ENCODE measurements at places on chromosomes 1 and 21. TPM values are rescaled to one million over a fixed set of nuclear protein-coding genes. Genes with fewer than 3 reads are reported as not detected.

GRCh38 chr1:203448521-203449061, 27.0 kb upstream of the PRELP start:
- no peak for DNase-seq

DNA sequence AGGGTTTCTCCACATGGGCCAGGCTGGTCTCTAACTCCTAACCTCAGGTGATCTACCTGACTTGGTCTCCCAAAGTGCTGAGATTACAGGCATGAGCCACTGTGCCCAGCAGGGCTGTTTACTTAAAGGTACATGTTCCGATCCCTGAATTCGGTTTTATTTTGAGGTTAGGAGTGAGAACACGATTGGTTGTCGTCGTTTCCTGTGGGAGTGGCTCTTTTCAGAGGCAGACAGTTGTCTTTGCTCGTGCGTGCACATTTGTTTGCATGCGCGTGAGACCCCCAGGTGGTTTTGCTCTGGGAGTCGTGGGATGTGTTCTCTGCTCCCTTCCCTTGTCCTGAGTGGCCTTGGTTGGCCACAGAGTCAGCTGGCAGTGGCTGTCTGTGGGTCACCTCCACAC, 60.2 kb downstream of the SKI start:
- DNase-seq = no peak

GRCh38 chr1:87201768-87202167, 126.9 kb upstream of the LMO4 start:
- no peak for DNase-seq

DNA sequence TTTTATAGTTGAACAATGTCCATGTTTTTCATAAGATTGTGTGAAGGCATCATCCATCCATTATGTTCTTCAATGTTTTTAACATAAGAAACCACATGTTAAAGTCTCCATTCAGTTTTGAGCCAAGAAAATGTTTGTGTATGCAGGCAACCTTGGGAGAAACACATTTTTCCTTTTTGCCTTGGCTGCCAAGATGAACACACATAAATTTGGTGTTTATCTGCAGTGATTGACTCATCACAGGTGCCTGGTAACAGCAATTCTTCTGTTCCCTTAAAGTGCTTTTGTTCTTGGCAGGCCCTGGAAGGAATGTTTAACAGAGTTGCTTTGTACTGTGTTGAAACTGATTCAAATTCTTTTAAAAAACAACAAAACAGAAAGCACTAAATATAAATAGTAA, 709.9 kb upstream of the ADGRL4 start:
- DNase-seq = no peak

GRCh38 chr1:9115351-9116205, 13.3 kb downstream of the GPR157 start:
- DNase-seq = peak; percentile 45

- no peak for DNase-seq
These were observed 4.2 kb downstream of the CSTB start for GRCh38 chr21:43771698-43772424.

DNA sequence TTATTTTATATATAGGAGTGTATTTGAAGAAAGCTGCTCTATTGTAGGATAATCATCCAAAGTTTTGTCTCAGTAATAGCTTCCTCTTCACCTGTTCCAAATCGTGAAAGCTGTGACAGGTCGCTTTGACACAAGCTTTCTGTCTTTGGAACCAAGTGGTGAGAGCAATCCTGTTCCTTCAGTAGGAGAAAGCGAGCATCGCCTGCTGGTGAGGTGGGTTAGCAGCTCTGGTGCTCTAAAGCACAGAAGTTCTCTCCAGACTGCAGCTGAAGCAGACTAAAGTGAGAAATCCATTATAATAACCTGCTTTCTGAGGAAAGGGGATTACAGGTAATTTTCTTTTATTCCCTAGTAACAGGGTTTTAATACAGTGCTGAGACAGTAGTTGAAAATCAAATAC, 803.8 kb downstream of the ADGRL2 start:
- DNase-seq = no peak

DNA sequence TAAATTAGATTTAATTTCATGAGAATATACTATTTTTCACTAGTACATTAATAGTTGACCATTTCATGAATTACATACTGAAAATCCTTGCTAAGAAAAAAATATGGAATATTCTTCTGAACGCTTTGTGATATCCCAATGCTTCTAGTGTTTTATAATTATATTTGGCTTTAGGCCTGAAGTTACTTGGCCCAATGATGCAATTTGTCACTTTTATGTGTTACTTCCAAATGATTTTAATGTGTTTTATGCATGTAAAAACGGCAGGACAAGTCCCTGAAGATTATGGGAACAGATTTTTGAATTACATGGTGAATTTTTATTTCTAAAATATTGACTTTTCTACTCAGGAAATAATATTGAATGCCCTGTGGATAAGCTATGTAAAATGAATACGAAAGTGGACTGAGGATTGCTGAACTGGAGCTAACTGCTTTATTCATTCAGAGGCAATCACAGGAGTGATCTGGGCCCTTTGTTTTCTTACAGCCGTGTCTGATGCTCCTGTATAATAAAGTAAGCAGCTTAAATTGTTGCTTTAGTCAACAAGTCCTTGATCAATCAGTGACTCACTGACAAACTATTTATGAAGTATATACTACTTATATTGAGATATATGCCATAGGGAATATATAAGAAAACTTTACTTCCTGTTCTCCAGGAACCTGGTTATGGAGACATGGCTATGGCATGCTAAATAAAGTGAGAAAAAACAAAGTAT, 543.0 kb upstream of the RGS18 start:
- no peak for DNase-seq

The C4BPB gene
- polyA plus RNA-seq = 0.96 TPM

The PAFAH2 gene
- polyA plus RNA-seq = 13.5 TPM

The PLEKHA6 gene
- polyA plus RNA-seq = 16.0 TPM

The CFHR2 gene
- polyA plus RNA-seq = not detected

DNA sequence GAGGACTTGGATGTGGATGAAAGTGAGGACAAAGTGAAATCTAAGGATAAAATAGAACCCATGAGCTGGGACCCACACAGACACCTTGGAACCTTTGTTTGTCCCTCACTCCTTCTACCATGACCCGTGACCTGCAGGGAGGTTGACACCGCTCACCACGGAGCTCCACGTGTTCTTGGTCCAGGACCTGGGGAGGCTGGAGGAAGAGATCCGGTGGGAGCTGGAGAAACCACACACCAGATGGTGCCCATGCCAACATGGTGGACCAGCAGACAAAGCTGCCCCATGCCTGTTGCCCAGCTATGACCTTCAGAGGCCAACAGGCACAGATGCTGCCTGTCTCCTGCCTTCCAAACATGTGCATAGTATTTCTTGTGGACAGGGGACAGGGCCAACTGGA, 721.9 kb downstream of the PTPRU start:
- DNase-seq = no peak

The OR2T2 gene
- not detected for polyA plus RNA-seq

- DNase-seq = no peak
These were observed 120.5 kb upstream of the HMGB4 start for GRCh38 chr1:33743221-33743998.

GRCh38 chr1:192689459-192689858, 53.5 kb downstream of the RGS13 start:
- no peak for DNase-seq

The RSPH1 gene
- polyA plus RNA-seq = 7.0 TPM

GRCh38 chr1:8096105-8097011, 70.2 kb upstream of the ERRFI1 start:
- no peak for DNase-seq

DNA sequence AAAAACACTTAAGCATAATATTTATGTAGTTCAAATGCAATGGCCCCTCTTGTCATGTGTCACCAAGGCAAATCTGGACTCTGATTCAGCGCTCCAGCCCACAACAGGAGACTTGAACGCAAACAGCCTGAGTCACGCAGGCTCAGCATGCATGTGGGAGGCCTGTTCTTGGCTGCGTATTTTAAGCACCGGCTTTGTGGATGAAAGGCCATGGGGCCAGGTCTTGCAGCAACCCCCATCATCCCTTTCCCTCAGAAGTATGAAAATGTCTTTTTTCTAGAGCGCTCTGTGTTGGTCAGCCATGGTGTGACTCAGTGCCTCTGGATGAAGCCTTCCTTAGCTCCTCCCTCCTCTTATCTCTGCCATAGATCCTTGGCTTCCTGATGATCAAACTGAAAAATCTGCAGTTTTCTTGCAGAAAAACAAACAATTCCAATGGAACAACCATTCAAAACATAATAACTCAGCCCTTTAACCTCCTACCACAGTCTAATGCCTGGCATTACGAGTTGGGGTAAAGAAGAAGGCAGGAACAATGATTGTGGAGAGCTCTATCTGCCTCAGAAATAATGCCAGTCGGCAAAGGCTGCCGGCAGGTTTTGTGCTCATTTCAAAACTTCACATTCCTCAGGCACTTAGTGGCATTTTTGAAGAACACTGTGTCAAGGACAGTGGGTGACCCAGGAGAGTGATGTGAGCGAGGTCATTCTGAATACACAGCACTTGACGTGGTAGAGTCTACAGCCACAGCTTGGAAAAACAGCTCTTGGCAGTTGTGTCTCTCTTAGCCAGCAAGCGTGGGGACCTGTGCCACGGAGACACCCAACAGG, 167.5 kb downstream of the CLIC6 start:
- no peak for DNase-seq

The SLC50A1 gene
- 41.6 TPM for polyA plus RNA-seq

DNA sequence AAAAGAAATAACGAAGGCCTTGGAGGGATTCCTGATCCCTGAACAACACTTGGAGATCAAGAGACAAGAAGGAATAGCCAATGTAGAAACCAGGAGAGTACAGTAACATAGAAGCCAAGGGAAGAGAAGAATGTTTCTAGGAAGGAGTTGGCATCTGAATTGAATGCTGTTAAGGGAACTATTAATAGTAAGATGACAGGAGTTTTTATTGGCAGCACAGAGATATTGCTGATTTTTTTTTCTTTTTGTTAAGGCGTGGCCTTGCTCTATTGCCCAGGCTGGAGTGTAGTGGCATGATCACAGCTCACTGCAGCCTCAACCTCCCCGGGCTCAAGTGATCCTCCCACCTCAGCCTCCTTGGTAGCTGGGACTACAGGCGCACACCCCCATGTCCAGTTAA, 9.6 kb upstream of the SFT2D2 start:
- no peak for DNase-seq

The CNIH3 gene
- 7.6 TPM for polyA plus RNA-seq

The PRDX6 gene
- polyA plus RNA-seq = 279 TPM

DNA sequence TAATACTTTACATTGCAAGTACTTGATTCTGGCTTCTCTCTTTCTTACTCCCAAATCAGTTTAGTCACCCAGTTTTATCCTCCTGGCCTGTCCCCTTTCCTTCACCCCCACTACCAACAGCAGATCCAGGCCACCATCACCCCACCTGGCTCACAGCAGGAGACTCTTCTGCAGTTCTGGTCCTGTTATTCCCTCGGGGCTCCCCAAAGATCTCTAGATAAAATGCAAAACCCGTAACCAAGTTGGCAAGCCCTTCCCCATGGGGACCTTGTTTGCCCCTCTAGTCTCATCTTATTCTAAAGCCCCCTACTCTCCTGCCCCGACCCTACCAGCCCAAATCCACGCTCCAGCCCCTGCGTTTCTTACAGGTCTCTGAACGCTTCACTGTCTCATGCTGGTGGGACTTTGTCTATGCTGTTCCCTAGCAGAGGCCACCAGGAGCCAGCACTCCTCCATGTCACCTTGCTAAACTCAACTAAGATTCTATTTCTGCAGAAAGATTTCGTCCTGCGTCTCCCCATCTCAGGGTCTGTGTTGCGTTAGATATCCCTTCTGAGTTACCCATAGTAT, 4.0 kb downstream of the ABCG1 start:
- no peak for DNase-seq

The SEC16B gene
- 4.2 TPM for polyA plus RNA-seq

GRCh38 chr21:19011451-19011850, 607.9 kb upstream of the TMPRSS15 start:
- no peak for DNase-seq

DNA sequence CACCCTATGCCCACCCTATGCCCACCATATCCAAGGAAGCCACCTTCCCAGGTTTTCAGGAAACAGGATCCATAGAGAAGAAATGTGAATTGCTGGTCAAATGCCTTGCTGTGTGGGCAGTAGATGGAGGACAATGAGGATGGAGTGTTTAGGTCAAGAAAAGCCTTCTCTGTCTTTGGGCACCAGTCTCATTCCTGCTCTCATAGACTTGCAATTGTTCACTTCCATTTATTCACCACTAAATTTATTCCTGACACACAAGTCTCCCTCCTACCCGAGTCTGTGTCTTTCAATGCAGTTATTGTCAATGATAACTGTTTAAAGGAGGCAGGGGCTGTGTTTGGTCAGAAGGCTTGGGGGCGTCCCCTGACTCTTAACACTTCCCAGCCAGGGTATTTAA, 48.0 kb upstream of the ITPKB start:
- DNase-seq = no peak

DNA sequence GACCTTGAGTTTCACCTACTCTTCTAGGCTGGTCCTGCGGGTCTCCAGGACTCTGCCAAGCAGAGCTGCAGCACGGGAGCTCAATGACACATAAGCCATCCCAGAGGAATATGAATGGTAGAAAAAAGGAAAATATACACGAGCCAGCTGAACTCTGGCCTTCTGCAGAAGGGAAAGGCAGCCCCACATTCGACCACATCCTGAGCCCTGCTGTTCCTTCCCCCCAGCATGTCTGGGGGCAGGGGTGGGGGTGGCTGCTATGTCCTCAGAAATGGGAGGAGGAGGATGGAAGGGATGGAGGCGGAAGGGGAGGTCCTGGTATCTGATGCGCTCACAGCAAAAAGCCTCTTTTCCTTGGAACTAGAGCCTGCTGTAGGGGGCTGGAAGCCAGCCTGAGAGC, 12.1 kb upstream of the KDF1 start:
- no peak for DNase-seq

The DIO1 gene
- polyA plus RNA-seq = 0.95 TPM

- DNase-seq = no peak
These were observed 43.2 kb downstream of the CAPN8 start for GRCh38 chr1:223622132-223622842.

DNA sequence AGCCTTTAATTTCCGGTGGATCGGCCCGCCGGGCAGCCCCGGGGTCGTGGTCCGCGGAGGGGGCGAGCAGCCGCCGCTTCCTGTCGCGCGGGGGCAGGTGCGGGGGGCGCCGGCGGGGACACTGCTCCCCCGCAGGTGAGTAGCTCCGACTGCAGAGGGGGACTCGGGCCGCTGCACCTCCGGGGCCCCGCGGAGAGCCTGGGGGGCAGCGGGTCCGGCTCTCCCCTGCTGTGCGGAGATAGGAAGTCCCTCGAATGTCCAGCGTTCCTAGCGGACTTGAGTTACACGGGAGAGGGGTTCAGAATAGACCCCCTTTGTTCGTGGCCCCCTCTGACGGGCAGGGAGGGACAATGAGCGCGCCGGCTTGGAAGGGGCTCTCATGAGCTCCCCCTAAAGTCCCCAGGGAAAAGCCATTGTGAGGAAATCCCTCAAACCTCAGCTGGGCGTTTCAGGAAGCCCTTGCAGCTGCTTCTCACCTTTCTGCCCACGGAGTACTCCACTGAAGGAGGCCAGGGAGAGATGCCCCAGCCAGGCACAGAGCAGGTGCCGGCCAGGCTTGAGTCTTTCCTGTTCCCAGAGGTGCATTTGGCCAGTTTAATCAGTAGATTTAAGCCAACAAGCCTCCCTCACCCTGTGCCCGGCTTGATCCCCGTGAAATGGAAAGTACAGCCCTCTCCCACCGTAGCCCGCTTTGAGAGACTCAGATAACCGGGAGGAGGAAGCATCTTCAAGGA, 925 bp downstream of the PDE9A start:
- DNase-seq = no peak

The PTPRC gene
- polyA plus RNA-seq = 7.0 TPM

Measured in left lung (tissue), 14 donors.